Activated T-cell treated with anti-CD3 and anti-CD28 coated beads for 24 hours (primary cell): ENCODE measurements at places on chromosomes 7 and 10.

DNA sequence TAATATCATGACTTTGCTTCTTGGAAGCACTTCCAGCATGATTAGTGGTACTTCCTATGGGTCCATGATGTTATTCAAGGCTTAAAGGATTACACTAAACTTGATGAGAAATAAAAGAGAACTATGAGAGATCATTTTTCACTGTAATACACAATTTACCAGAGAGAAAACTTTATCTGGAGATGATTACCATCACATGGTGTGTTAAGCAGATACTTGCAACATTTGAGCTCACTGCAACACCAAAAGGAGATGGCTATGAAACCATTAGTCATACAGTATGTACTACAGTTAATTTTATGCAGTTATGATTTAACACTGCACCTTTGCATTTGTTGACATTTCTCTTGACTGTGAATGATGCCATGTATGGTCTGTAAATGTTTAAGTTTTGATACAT lies 311.3 kb upstream of the AOAH start:
- DNase-seq = no peak

- peak; percentile 20 for DNase-seq
Observed at GRCh38 chr10:117653170-117653515, 110.6 kb downstream of the EMX2 start.

DNA sequence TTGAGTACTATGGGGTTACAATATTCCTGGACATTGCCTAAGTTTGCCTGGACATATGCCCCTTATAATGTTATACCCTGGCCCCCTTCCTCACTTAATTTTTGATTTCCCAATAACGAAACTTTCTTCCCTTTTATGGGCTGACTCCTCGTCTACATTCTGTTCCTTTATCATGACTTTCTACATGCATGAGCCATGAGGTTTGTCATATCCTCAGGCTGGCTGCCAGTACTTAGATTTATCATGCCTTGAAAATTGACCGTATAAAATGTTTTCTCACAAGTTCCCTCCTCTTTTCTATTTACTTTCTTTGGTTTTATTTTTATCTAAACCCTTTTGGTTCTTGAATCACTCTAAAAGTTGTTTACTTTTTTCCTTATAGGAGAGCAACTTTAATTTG lies 4.7 kb downstream of the DNAH11 start:
- no peak for DNase-seq

DNA sequence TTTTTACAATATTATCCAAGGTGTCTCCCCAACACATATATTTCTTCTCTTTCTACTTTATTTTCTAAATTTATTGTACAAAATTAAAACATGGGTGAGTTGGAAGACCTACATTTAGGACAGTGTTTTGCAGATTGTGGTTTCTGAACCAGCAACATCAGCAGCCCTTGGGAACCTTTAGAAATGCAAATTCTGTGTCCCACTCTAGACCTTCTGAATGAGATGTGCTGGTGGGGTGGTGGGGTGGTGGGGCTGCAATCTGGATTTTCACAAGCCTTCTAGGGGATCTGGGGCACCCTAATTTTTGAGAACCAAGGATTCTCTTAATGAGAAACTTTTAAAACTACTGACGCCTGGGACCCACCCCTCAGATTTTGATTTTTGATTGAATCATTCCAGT lies 7.4 kb upstream of the PAPSS2 start:
- DNase-seq = no peak

DNA sequence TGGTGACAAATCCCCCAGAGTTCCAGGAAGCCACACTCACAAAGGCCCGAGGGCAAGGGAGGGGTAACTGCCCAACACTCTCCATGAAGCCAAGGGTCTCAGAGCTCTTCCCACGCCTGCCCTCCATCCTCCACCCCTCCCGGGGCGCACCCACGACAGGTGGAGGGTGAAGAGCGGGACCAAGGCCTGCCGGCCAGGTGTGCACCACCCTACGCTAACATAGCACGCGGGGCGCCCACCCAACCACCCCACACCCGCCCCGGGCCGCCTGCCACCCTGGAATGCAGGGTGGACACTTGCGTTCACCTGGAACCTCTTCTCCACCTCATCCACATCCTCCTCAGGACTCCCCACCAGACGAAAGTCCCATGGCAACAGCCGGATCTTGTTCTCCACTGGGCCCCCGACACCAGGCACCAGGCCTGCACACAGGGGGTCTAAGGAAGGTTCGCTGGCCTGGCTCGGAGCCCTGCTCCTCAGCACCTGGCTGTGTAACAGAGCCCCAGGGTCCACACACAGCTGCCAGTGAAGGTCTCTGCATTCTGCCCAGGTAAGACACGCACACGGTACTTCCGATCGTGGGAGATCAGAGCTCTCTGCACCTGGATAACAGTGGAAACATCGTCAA lies 32.7 kb downstream of the MAD1L1 start:
- DNase-seq = no peak

DNA sequence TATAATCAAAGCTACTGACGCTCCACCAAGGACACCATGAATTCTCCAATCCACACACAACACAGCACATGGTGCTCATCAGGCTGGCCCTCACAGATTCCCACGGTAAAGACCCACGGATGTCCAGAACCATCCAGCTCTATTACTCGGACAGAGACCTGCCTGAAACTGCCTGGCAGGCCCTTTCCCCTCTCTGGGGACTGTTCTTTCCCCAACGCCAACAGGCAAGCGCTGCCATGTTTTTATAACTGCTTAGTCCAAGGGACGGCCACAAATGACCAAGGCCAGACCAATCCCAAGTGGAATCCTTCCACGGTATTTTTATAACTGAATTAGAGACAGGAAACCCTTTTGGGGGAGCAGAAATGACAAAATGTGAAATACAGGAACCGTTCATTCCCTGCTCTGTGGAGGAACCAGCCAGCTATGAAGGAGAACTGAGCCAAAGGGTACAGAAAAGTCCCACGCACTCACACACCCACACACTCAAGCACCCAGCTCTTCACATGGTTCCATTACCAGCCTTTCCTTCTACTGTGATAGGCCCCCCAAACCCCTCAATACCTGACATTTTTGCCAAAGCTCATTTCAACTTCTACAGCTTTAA lies 4.1 kb downstream of the PIP4K2A start:
- no peak for DNase-seq

- DNase-seq = no peak
Observed at GRCh38 chr10:94093286-94093905, 99.7 kb downstream of the PLCE1 start.

- DNase-seq = no peak
Observed at GRCh38 chr10:86650151-86650550, 4.2 kb upstream of the OPN4 start.

- DNase-seq = no peak
Observed at GRCh38 chr10:124546055-124546369, 84.4 kb downstream of the LHPP start.

GRCh38 chr7:140229591-140230515 lies 53.1 kb upstream of the KDM7A start:
- peak; percentile 40 for DNase-seq
